HT-29 (cell line): ENCODE measurements at places on chromosomes 4 and X.

DNA sequence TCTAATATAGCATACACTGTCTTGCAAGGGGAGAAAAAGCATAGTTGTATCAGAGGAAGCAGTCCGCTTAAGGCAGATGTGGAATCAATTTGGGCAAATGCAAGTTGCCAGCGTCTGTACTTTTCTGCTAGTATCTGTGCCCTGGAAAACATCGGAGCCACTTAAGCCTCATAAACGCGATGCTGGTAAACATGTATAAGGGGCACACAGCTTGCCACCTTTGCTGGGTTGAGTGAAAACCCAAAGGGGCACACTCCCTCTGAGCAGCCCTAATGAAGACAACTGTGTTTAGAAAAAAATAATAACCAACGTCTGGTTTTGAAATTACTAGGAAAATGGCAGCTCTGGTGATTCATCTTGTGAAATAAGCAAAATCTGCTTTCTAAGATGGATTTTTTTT is 24.3 kb downstream of the SMIM20 start:
- no peak for DNase-seq

DNA sequence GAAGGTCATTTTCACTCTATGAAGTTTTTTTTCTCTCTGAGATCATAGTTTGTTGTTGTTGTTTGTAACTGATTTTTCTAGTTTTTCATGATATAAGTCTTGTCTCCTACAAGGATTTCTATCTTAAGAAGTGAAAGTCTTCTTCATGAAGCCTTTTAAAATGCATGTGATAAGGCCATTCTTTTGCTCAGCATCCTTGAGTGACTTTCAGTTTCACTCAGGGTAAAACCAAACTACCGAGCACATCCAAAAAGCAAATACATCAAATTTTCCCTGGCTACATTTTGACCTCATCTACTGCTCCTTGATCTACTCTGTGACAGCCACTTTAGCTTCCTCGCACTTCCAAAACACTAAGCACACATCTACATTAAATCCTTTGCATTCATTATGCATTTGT is 580.7 kb downstream of the KCTD8 start:
- DNase-seq, result no peak

- DNase-seq, result no peak
Observed at GRCh38 chrX:132714913-132715312, 226.1 kb upstream of the MBNL3 start.

- no peak for DNase-seq
Observed at GRCh38 chr4:184621518-184621917, 27.7 kb downstream of the CASP3 start.

DNA sequence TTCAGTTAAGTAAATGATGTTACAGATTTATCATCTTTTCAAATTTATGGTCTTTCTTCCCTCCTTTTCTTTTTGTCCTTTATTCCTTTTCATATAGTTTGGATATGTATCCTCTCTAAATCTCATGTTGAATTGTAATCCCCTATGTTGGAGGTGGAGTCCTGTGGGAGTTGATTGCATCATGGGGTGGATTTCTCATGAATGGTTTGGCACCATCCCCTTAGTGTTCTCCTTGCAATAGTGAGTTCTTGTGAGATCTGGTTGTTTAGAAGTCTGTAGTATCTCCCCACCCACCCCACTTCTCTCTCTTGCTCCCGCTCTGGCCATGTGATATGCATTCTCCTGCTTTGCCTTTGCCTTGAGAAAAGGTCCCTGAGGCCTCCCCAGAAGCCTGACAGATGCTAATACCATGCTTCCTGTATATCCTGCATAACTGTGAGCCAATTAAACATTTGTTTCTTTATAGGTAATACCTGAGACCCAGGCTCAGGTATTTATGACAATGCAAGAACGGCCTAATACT is 236.7 kb downstream of the PRDM5 start:
- no peak for DNase-seq

- DNase-seq, result no peak
Observed at GRCh38 chrX:68646421-68646820, 1.0 kb upstream of the STARD8 start.

DNA sequence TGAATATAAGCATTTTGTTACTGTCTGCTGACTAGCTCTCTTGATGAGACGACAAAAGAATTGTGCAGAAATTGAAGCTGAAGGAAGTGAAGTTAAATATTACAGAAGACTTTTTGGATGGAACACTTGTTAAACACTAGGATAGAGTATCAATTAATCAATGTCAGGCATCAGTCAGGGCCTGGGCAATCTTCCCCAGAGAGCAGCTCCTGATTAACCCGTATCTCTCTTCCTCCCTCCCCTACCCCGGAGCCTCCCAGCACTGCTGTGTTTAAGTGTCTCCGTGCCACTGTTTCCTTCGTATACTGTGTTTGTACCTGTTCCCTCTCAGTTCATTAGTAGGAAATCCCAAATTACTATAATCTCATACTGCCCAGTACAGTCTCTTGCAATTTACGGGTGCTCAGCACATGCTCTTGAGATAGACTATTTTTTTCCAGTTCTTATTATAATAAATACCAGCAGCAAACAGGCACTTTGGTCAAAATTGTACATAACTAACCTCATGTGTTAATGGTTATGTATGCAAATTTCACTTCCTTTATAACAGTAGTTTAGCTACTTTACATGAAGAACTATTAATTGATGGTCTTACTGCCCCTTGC is 765.7 kb upstream of the FTHL17 start:
- no peak for DNase-seq
